ENCODE measurements at places on chromosomes 6 and 20.

- DNase-seq: no peak
Observed at GRCh38 chr6:26358511-26358981, 6.5 kb upstream of the BTN3A2 start.

DNA sequence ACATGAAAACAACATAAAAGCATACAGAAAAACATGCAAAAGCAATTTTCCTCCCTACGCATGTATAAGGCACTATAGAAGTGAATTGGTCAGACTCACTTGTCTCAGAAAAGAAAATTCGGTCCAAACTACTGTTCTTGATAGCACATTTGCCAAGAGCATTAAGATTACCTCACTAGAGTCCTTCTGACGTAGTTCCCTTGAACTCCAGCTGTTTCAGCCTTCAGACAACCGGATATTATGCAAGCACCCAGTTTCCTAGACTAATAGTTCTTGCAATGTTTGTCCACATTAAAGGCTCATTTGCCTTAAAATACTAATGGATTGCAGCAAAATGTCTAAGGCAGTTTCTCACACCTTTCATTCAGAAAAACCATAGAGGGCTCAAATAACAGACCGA is 2.5 kb upstream of the CASS4 start:
- DNase-seq: no peak

DNA sequence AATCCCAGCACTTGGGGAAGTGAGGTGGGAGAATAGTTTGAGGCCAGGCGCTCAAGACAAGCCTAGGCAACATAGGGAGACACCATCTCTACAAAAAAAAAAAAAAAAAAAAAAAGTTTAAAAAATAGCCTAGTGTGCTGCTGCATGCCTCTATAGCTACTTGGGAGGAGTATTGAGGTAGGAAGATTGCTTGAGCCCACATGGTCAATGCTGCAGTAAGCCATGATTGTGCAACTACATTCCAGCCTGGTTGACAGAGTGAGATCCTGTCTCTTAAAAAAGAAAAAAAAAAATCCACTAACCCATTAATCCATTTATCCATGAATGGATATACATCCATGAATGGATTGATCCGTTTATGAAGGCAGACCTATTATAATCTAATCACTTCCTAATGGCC is 1064.6 kb upstream of the EYS start:
- no peak for DNase-seq

GRCh38 chr6:156618600-156619205 is 158.5 kb upstream of the ARID1B start:
- no peak for DNase-seq

DNA sequence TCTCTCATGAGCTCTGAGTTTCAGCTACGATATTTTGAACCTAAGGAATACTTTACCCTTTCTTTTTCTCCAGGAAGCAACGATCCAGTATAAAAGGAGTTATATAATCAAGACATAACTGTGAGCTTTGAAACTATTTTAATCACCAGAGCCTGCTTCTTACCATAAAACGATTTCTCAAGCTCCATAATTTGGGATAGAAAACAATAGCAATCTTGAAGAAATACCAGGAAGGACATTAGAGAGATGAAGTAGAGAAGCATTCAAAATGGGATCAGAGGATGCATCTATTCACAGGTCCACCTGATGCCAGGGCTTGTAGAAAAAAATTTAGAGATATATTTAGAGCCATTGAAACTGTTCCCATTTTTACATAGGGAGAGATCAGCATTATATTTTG is 135.9 kb downstream of the FUT9 start:
- DNase-seq: no peak

- DNase-seq: no peak
Observed at GRCh38 chr6:12051861-12052368, 39.8 kb downstream of the HIVEP1 start.

GRCh38 chr6:104017410-104018381 is 842.0 kb downstream of the HACE1 start:
- DNase-seq: no peak
